CD4-positive, alpha-beta T cell treated with Interleukin-21 for 1 hour (primary cell): ENCODE measurements at places on chromosomes 12 and 14.

DNA sequence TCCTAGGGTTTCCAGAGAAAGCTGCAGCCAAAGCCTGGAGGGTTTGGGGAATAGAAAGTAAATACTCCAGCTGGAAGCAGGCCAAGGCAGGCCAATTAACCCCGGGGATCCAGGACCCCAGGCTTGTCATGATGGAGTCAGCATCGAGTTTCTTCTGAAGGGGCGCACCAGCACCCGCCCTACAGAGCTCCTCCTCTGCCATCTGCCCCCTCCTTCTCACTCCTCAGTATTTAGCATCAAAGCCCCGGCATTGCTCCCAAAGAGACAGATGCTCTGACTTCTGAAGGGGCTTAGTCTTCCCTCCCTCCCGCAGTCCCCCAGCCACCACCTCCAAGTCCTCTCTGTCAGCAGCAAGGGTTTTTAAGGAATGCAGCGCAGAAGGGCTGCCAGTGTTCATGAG is 285.1 kb upstream of the NOS1 start:
- DNase-seq = no peak

DNA sequence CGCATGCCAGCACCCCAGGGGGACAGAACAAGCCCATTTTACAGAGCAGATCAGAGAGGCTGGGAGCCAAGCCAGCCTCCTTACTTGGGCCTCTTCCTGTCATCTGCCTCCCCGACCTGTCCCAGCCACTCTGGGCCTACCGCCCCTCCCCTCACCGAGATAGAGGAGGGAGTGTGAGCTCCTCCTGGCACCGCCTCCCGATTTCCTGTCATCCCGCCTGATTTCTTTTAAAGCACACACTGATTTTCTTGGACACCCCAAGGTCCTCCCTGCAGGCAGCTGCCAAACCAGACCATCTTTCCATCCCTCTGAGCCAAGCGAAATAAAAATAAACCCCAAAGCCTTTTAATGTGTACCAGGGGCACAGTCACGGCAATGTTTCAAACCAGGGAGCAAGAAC is 108.4 kb downstream of the RFLNA start:
- DNase-seq = no peak

DNA sequence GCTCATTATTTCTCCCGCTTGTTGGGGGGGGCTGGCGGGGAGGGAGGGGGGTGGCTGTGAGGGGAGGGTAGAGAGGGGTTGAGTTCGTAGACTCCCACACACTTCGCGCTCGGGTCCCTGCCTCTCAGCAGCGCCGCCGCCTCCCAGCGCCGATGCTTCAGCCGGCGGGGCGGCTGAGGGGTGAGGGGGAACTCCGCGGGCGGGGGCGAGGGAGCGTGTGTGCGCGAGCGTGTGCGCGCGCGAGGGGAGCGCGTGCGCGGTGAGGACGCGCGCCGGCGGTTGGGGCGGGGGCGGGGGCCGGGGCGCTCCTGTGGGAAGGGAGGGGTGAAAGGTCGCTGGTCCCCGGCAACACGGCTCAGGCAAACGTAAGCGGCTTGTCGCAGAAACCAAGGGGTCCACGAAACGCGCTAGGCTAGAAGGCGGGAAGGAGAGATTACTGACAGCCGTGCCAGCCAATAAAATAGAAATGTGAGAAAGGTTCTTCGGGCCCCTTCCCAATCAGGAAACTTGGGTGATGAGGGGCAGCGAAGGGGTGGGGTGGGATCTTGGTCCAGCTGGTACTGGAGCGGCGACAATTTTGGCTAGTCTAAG is 343 bp upstream of the NOVA1 start:
- no peak for DNase-seq

- peak; percentile 67 for DNase-seq
These were observed 479 bp downstream of the KDM5A start for GRCh38 chr12:388541-389141.

DNA sequence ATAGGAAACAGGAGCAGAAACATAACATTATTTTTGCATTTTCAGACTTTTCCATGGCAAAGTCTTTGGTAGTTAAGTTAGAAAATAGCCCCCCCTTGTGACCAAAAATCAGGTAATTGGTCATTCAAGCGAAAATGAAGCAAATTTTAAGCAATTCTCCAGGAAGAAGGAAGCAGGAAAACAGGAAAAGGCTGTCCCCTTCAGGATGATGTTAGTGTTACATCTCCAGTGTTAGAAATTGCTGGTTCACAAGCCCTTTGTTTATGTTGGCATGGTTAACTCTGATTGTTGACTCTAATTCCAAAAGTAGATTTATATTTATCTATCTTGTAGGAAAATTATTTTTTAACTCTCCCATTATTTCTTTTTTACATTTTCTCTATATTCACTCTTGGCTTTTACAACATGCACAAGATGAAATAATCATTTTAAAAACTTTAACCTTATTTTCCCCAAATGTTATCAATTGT is 18.8 kb upstream of the GAS2L3 start:
- peak; percentile 32 for DNase-seq

GRCh38 chr14:52272375-52272774 is 4.9 kb downstream of the PTGDR start:
- DNase-seq = peak; percentile 72

DNA sequence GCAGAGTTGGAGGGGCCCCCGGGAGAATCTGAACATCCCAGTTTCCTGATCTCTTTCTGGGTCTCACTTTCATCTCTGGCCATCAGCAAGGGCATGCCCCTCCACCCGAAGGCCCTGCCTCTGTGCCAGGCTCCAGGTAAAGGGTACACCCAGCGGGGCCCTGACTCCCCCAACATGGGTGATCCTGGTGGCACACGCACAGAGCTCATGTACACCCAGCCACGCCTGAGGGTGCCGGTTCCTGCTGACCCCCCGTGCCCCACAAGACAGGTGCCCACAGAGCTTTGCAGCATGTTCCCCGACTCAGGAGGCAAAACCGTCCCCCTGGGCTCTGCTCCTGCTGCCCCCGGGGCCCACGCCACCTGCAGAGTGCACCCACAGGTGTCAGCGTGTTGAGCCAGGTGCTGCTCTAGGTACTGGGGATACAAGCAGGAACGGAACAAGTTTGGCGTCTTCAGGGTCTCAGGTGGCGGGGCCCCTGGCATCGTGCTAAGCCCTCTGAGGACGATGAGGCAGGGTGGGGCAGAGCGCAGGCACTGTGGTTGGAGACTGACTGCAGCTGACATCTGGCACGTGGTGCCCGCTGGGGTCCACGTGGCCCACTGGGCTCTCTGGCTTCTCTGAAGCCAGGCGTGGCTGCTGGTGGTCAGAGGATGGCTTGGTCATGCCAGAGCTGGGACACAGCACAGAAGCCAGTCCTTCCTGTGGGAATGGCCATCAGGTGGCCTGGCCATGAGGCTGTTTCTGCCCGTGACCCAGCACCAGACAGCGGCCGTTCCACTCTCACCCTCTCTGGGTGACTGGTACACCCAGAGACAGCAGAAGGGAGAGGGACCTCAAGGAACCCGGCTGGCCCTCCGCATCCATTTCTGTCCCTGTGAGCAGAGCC is 13.8 kb downstream of the BAG5 start:
- DNase-seq = no peak

- DNase-seq = peak; percentile 39
These were observed 44.4 kb upstream of the PPP2R5C start for GRCh38 chr14:101716956-101717662.
